Stimulated activated CD4-positive, alpha-beta T cell treated with anti-CD3 and anti-CD28 coated beads, Interleukin-12 subunit alpha, Interleukin-12 subunit beta, amount 100 ng/mL, for 24 hours (primary cell): ENCODE measurements at places on chromosomes 4 and X.

- DNase-seq = no peak
Observed at GRCh38 chrX:63979480-63979879, 194.5 kb upstream of the ARHGEF9 start.

- DNase-seq = no peak
Observed at GRCh38 chr4:73508651-73509050, 27.1 kb downstream of the AFM start.

GRCh38 chrX:148854306-148854705 lies 353.9 kb downstream of the AFF2 start:
- no peak for DNase-seq

GRCh38 chr4:7988437-7988836 lies 48.8 kb upstream of the AFAP1 start:
- no peak for DNase-seq

DNA sequence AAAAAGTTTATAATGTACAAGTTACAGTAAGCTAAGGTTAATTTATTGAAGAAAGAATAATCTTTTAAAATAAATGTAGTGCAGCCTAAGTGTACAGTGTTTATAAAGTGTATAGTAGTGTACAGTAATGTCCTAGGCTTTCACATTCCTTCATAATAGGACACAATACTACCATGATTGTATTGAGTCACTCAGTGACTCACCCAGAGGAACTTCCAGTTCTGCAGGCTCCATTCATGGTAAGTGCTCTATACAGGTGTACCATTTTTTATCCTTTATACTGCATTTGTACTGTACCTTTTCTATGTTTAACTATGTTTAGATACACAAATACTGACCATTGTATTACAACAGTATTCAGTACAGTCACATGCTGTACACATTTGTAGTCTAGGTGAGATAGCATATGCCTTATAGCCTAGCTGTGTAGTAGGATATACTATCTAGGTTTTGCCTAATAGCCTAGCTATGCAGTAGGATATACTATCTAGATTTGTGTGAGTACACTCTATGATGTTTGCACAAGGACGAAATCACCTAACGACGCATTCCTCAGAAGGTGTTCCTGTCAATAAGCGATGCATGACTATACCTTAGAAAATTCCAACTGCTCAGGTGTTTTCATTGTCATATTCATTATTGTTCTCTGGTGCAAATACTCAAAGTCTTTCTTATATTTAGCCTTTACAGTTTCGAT lies 5.5 kb upstream of the TMEM255A start:
- no peak for DNase-seq

DNA sequence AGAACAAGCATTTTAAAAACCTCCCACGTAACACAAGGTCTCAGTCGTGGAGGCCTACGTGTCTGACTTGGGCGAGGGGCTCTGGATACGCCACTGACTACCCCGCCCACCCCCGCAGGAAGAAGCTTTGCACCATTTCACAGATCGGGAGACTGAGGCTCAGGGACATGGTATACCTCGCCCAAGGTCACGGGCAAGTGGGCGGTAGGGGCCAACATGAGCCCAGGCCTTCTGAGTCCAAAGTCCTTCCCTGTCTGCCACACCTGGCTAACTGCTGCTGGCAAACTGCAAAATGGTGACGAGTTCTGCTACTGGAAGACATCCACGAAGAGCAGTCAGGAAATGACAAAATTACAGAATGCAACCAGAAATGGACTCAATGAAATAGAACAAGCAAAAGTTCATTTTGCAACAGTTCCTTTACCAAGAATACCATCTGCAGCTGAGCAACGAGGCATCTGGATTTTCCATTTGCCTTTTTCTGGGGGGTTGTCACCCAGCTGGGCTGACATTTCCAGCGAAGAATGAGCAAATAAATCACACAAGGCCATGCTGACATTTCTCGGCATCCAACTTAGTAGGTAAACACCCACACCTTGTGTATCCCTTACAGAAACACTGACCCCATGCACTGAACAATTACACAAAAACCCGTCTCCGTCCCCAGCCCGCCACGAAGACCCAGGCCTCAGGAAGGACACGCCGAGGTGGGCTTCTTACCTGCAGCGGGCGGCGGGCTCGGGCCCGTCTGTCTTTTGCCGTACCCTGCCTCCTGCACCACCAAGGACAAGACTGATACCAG lies 70.2 kb upstream of the AFAP1 start:
- DNase-seq = no peak

DNA sequence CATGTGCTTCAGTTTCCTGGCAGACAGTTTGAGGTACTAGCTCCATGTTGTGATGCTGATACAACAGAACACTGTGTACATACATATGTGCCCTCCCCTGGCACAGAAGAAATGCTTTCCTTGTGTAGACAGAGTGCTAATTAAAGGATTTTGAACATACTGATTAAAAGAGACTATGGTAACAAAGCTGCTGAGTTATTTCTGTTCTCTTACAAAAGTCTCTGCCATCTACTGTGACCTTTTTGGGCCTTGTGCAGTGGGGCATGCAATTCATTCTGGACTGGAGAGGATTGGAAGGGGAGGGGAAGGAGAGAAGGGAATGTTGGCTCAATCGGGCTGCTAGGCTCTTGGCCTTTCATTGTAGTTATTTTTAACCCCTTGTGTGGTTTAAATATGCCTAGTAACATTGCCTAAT lies 6.0 kb downstream of the PDLIM5 start:
- no peak for DNase-seq

GRCh38 chr4:7167706-7168105 lies 24.6 kb upstream of the SORCS2 start:
- no peak for DNase-seq

DNA sequence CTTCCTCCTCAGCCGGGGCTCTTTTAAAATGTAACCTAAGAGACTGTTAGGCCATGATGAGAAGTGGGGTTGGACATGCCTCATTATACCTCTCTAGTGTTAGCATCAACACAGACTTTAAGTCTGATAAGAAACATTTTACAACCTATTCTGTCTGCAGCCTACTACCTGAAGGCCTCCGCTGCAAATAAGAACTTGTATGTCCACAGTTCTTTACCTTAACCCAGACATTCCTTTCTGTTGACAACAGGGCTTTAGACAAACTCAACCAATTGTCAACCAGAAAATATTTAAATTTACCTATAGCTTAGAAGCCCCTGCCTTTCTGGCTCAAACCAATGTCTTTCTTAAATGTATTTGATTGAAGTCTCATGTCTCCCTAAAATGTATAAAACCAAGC lies 1418.6 kb downstream of the STIM2 start:
- no peak for DNase-seq

DNA sequence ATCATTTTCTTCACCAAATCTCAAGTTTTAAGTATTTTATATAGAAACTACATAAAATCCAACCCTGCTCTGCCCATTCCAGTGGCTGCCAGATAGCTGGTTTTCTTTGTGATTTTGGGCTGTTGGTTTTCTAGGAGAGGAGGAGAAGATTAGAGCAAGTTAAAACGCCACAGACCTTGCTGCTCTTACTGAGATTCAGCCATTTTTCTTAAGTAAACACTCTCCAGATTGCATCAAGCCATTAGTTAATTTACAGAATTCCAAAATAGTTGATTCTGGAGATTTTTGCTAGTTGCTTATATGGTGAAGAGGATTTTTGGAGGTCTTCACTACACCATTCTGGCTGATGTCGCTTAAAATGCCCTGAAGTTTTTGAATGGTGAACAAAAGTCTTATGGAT lies 366.2 kb downstream of the MAPK10 start:
- DNase-seq = no peak
